ENCODE measurements at places on chromosomes 12 and 14.

DNA sequence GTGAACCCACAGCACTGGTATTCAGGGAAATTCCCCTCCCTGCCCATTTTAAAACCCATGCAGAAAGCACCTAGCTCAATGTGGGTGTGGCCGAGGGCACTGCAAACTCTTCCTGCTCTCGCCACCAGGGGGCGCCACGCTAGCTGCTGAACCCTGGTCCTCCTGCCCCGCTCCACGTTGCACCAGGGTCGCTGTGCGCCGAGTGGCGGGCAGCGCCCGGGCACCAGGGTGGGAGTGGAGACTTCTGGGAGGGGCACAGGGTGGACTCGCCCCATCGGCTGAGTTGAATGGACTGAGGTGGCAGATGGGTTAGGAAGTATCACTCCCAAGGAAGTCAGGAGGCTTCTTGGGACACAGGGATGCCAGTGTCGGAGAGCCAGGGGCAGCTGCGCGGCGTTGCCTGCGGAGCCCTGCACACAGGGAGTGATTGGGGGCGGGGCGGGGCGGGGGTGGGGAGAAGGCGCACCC, 48.1 kb upstream of the BCL11B start:
- DNase-seq = no peak

DNA sequence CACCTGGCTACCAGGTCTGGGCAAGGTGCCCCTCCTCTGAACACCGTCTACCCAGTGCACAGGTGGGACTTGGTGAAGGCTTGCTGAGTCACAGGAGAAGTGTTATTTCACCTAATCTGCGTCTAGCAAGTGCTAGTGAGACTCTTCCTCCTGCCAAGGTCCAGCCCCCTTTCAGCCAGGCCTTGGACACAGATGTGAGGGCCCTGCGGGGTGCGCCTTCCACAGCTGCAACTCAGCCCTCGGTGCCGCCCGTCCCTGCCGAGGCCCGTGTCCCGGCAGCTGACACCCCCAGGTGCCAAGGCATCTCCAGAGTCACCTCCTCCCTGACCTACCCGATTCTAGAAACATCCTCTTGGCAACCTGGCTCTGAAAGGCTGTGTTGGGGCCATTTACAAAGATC, 55.1 kb downstream of the PRIMA1 start:
- DNase-seq = no peak

DNA sequence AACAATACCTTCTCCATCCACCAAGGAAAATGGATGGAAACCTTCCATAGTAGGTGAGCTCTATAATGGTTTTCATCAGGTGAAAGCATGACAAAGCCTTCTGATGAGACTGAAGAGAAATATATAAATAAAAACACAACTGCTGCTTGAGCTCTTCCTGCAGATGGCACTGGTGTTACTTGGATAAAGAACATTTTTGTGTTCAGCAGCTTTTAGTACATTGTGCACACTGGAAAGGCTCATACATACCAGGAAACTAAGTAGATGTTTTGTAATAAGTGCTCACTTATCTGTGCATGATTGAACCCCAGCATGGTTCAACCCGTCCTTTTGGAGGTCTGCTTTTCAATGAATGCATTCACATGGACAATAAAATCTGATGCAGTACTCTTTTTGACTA, 357.3 kb upstream of the MIS18BP1 start:
- DNase-seq = no peak

DNA sequence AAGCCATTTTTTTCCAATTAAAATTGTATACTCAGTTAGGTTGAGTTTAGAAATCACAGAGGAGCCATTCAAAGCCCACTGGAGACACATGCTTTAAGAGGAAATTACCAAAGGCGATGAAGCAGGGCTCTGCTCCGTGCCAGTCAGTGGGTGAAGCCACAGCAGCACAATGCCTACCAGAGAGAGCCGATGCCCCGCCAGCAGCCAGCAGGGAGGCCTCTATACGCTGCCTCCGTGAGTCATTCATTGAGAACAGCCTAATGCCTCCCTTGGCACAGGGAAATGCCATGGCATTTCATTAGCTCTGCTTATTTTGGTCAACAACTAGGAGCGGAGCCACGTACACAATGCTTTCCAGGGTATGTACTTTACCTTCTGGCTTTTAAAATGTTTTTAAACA, 197.8 kb upstream of the FRMD6 start:
- DNase-seq = no peak

DNA sequence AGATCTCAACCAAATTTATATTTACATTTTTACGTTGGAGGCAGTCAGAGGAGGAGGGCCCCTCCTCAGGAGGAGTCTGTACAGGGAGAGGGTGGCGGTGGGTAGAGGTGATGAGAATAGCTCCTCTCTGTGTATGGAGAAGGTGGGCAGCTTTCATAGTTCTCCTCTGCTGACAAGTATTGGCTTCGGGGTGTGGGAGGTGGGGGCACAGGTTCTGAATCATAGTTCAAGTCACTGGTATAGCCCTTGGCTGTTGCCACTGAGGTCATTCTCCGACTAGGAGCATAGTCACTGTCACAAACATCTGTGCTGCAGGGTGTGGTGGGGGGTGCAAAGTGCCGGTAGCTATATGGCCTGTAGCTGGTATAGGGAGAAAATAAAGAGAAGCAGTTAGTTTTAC, 50.3 kb downstream of the BCL2L14 start:
- no peak for DNase-seq

DNA sequence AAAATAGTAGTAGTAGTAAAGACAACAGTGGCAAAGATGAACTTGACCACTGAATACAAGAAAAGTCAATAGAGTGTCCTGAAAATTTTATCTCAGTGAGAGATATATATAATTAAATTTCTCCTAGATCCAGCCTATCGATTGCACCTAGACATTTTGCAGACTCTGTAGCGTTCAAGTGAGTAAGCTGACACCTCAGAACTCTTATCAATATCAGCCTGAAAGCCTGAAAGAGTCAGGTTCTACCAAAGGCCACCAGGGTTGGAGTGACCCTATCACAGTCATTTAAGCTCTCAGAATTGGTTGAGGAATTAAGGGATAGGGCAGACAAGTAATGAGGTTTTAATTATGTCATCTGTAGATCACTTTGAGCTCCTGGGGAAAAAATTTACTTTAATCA, 174.6 kb downstream of the SRGAP1 start:
- no peak for DNase-seq

DNA sequence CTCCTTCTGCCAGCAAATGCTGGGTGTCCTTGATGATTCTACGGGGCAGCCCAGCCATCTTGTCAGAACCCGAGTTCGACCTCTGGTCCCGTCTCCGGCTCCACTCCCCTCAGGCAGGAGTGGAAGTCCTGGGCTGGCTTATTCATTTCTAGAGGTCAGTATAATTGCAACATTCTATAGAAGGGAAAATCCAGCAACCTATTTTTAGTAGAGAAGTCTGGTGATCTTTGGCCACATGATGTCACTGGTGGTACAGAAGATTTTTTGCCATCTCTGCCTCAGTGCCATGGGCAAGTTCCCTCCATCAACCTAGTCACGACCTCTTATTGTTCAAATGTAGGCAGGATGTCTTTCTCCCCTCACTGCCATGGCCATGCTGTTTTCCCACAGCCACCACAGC, 22.4 kb downstream of the OR10G2 start:
- no peak for DNase-seq

DNA sequence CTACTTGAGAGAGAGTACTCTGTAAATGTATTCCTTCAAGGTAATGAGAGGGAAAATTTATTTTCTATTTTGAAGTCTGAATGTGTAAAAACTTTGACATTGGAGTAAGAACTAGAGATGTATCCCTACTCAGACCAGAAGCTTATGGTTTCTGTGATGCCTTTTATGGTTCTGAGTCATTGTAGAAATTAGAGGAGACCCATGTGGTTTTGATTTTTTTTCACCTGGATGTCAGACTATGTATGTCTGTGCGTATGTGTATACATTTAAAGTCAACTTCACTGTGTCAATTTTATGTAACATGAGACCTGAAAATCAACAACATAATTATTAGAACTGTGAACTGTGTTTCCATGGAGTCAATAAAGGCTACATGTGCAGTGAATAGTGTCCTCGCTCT, 302.0 kb downstream of the TRHDE start:
- DNase-seq = no peak

GRCh38 chr12:93979189-93979588, 169.2 kb upstream of the PLXNC1 start:
- no peak for DNase-seq

DNA sequence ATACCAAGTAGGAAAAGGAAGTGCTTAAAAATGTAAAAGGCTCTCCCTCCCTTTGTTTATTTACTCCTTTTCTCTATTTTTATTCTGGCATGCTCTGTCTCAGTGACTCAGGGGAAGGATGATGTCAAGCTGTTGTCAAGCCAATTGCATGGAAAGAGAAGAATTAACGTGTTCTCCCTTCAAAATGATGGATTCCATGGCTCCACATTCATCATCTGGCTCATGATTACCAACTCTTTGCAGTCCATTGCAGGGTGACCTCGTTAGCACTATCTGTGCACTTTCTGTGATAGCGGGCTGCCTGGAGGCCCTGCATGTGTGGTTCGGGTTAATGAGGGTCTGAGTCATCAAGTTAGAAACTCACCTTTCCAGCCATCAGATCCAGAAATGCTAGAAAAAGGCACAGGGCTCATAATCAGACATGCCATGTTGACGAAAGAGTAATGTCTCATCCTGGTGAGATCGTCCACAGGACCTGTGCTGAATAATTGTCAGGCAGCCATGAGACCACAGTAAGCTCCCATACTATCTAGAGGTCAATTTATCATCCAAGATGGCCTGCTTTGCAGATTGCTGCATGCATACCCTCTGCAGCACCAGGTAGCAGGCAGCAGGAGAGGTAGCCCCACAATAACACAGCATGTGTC, 79.2 kb upstream of the BTG1 start:
- no peak for DNase-seq

DNA sequence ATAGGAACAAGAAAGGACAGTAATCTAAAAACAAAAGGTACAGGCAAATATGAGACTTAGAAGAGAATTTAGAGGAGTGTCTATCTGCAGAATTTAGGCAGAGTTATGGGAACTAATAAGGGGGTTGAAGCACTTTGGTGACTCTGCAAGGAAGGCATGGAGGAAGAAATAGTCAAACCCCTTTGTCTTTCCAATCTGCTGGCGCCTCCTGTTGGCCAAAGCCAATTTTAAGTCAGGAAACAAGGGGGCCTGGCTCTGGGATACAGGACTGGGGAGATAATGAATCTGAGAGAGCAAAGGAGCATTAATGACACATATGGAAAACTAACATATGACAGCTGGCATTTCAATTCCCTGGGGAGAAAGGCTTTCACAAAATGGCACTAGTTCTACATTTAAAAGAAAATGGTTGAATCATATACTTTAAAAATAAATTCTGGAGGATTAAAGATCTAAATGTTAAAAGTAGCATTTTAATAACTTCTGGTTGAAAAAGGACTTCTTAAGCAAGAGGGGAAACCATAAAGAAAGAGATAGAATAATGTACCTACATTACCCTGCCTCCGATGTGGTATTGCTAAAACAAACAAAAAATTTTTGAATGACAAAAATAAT, 48.5 kb upstream of the CSRP2 start:
- no peak for DNase-seq

DNA sequence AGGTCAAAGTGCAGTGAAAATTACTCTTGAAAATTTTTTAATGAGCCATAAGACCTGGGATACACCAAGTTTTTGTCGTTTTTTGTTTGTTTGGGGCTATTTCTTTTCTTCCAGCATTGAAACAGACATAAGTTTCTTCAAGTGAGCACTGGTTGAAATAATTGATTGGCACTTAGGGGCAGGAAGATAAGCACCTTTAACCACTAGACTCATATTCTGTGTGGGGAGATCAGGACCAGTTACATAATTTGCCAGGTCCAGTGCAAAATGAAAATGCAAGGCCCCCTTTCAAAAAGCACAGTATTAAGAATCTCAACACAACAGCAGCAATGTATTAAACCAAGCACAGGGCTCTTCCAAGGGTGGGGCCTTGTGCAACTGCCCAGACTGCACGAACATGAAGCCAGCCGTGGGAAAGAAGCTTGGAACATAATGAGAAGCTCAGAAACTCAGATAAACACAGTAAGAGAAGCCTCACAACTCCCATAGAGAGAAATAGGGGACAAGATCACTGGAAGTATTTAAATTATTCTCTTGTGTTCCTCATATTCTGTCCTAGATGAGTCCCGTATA, 3.2 kb upstream of the TCP11L2 start:
- DNase-seq = no peak

DNA sequence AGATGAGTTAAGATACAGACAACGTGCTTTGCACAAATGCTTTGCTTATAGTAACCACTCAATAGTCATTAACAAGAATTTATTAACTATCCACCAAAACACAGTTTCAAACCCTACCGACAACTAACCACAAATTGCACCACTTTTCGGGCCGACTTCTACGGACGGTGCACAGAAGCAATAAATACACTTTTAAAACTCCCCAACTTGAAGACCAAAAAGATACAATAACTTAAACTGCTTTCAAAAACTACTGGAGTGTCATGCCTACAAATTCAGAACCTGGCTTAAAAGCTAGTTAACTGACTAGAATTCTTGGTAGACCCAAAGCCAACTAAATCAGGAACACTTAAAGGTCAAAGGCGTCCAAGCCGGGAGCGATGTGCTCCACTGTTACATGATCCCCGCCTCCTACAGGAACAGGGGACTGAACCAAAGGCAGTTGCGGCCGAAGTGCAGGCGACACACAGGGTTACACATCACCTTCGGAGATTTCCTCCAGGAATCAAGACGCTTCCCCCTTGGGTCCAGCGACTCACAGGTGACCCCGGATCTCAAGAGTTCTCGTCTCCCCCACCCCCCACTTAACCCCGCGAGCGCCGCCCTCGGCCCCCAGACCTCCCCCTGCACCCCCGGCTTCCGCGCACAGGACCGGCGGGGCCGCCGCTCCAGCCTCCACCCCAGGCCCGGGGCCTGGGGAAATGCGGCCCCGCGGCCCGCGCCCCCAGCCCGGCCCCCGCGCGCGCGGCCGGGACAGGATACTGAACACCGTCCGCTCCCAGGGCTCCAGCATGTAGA, 507 bp downstream of the SPTSSA start:
- DNase-seq = no peak

DNA sequence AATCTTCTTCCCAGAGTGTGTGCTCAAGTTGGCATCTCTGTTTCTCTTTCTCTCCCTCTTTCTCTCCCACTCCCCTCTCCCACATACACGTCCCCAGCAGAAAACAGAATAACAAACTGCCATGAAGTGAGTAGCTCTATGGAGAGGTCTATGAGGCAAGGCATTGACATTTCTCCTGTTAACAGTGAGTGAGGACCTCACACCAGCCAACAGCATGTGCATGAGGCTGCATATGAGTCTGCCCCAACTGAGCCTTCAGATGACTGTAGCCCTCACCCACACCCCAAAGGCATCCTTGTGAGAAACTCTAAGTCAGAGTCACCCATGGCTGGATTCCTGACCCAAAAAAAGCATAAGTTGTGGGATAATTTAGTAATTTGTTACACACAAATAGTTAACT, 50.4 kb downstream of the MAGOHB start:
- DNase-seq = no peak
